ENCODE measurements at places on chromosomes 1 and 21.

DNA sequence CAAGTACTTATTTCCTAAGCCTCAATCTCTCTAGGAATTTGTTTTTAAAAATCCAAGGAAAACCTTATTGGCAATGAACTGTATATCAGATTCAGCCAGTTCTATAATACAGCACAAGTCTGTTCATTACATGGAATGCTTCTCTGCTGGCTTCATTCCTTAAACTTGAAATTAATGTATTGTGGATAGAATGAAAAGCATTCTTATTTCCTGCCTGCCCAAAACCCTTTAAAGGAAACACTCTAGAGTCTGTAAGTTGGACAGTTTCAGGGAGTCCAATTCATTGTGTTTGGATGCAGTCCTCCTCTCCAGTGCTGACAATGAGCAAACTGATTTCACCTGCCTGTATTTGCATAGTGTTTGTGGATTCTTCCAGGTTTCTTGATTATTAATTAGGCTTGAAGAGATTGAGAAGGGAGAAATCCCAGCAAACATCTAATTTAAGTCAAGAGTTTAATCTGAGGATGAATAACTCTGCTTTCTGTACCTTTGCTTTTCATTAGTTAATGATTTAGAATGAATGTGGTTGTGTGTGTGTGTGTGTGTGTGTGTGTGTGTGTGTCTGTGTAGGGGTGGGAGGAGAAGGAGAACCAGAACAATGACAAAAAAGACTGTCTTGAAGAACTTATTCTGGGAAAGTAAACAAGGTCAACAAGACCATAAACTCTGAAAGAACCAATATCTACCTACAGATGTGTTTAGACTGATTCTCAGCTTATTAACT, 61.2 kb downstream of the CACHD1 start:
- no peak for DNase-seq

- no peak for DNase-seq
Measured at GRCh38 chr1:10383630-10384029, 15.2 kb upstream of the PGD start.

DNA sequence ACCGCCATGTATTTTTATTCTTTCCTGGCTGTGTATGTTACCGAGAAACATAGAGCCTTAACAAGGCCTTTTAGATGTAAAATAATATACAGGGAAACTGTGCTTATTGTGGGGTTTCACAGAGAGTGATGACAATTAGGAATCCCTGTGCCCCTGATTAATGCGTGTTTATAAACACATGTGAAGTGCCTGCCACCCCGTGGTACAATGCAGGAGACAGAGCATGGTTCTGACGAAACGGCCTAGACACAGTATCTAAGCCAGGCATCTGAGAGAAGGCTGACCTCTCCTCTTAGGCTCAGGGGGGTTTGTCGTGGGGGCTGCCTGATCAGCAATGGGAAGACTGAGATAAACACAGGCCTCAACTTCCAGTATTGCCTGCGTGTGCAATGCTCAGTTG, 200.0 kb downstream of the AJAP1 start:
- DNase-seq = no peak

DNA sequence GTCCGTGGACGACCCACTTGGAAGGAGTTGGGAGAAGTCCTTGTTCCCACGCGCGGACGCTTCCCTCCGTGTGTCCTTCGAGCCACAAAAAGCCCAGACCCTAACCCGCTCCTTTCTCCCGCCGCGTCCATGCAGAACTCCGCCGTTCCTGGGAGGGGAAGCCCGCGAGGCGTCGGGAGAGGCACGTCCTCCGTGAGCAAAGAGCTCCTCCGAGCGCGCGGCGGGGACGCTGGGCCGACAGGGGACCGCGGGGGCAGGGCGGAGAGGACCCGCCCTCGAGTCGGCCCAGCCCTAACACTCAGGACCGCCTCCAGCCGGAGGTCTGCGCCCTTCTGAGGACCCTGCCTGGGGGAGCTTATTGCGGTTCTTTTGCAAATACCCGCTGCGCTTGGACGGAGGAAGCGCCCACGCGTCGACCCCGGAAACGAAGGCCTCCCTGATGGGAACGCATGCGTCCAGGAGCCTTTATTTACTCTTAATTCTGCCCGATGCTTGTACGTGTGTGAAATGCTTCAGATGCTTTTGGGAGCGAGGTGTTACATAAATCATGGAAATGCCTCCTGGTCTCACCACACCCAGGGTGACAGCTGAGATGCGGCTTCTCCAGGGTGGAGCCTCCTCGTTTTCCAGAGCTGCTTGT, 32.4 kb downstream of the PRMT2 start:
- no peak for DNase-seq

GRCh38 chr1:167720965-167721616, 691 bp upstream of the MPZL1 start:
- DNase-seq = no peak

DNA sequence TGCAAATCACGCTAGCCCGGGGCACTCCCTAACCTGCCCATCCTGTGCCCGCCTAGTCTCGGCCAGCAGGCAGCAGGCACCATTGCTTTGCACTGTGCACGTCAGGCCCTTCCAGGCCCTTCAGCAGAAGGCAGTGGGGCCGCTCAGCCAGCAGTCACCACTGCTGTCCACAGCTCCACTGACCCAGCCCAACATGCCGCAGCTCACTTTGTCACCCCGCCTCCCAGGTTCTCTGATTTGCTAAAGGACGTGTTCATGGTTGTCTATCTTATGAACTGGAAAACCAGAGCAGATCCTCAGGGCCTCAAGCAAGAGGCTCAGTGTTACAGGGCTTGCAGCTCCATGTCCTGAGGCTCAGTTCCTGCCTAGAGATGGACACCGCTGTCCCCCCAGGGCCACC, 14.2 kb upstream of the SPOCD1 start:
- no peak for DNase-seq

- no peak for DNase-seq
Measured at GRCh38 chr1:230215529-230215928, 148.5 kb downstream of the GALNT2 start.

DNA sequence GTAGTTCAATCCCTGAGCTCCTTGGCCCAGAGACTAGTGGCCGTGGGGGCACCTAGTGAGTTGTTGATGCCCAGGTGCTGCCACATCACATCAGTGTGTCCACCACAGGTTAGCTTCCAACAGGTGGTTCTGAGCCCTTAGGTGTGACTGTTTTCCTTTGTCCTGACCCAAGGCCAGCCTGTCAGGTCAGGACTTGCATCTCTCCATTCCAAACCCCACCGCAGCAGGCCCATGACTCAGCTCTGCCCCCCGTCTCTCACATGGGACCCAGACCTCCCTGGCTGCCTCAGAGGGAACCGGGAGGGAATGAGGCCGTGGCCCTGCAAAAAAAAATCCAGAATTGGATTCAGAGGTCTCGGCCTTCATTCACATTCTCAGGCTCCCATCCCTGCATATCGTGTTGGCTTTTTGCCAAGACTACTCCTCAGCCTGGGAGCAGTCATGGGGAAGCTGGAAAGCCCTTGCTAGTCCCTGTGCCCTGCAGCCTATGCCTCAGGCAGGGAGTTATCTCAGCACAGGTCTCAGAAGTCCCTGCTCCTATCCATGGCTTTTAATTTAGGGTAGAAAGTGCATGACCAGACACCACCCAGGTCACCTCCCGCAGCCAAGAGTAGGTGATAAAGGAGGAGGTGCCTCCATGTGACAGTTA, 7.2 kb downstream of the INAVA start:
- DNase-seq = no peak

DNA sequence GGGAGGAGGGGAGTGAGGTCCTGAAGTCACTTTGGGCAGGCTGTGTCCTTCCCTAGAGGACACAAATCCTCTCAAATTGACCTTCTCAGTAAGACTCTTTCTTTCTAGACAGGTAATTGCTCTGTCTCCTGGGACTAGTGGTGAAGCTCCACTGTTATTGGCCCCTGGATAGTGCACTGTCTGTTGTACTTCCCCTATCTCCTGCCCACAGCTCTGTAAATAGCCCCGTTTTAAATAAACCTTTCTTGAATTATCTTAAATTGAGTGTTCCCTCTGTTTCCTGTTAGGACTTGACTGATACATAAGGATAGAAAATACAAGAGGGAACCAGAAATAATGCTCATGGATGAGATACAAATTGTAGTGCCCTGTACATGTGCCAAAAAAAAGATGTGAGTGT, 229.5 kb upstream of the USP24 start:
- DNase-seq = no peak

GRCh38 chr1:25074351-25075227, 144.5 kb upstream of the RUNX3 start:
- no peak for DNase-seq

DNA sequence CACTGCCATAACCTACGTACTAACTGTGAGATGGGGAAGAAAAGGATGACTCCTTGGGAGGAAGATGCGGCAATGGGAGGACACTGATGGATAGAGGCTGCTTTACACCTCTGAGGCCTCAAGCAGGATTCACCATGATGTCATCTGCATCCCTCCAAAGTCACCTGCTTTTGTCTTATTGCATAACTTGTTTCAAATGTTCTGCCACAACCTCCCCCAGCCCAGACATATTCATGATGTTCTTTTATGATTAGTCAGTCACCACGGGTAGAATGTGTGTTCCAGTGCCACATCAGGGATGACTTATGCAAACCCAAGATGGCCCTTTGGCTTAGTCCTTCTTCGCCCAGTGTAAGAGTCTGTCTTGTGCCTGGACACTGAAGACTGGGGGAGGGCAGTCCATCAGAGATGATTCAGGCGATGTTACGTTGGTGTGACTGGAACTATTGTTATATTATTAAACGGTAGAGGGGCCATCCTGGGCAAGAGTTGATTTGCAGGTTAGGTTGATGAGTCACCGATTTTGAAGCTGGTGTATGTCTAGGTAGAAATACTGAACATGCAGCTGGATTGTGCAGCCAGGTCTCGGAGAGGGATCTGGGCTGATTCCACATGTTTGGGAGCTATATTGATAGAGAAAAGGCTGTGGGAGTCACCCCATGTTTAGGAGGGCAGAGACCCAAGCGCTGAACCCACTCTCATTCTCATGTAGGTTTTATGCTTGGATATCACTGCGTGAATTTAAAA, 32.6 kb downstream of the RYR2 start:
- DNase-seq = no peak

GRCh38 chr1:109091078-109091838, 694 bp downstream of the TMEM167B start:
- no peak for DNase-seq

- DNase-seq = no peak
Measured at GRCh38 chr1:34296059-34296458, 119.4 kb downstream of the C1orf94 start.

GRCh38 chr21:21200103-21200938, 202.1 kb downstream of the NCAM2 start:
- peak; percentile 27 for DNase-seq

- no peak for DNase-seq
Measured at GRCh38 chr1:170776777-170777176, 112.8 kb downstream of the PRRX1 start.

GRCh38 chr1:74729741-74730478, 2.9 kb downstream of the CRYZ start:
- no peak for DNase-seq

DNA sequence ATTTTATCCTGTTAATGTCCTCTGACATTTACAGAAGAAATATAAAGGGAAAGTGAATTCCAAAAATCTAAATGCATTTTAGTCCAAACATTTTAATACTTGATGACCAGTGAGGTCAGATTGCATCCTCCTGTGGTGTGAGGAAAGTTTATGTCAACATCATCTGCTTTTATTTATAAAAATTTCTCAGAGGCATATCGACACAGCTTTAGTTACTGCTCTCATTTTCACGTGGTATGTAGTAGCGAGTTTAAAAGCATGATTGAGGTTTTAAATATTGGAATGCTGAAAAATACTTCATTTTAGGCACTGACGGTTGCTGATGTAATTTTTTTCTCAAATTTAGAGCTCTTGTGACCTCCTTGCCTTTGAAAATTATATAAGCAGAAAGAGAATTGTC, 234.8 kb downstream of the HMCN1 start:
- DNase-seq = no peak

DNA sequence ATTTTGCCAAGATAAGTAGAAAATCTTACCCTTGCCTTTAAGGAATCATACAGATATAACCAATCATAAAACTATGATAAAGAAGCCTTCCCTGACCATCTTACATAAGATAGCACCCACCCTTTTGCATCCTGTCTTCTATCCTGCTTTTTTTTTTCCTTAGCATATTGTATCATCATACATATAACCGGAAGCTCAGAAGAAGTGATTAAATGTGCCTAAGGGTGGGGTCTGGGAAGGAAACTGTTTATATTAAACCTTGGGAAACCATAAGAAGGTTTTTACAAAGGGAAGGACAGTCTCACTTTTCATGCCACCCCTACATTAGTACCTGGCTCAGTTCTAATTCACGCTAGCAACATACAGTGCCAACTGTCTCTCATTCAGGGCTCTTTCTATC, 66.8 kb downstream of the LUZP1 start:
- no peak for DNase-seq

DNA sequence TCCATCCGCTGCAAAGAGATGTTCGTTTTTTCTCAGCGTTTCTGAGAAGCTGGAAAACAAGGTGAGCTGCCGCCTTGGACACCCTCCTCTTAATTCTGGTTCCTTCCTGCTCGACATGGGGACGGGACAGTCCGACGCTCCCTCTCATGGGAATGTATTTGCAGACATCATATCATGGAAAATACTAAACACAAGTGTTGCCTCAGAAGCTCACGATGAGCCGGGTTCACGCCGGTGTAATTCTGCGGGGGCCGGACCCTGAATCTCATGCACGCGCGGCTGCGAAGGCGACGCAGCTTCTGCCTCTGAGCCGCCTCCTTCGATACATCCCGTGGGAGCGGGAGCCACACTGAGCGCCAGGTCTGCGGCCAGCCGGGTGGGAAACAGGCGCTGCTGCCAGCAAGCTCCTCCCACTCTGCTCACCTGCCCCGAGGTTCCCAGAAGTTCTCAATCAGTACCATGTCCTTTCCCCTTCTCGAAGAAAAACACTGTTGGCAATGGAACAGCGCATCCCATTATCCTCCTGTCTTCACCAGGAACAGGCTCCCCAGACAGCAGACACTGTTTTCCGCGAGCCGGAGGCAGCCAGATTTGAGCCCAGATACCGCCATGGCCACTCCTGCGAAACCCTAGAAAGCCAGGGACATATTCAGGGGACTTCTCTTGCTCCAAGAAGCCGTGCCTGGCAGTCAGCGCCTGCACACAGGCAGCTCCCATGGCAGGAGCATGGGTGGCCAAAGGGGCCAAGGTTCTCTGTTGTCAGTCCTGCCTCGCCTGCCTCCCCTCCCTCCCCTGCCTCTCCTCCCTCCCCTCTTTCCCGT, 98.0 kb downstream of the WDR4 start:
- no peak for DNase-seq

- no peak for DNase-seq
Measured at GRCh38 chr1:65921446-65921845, 128.8 kb downstream of the PDE4B start.

DNA sequence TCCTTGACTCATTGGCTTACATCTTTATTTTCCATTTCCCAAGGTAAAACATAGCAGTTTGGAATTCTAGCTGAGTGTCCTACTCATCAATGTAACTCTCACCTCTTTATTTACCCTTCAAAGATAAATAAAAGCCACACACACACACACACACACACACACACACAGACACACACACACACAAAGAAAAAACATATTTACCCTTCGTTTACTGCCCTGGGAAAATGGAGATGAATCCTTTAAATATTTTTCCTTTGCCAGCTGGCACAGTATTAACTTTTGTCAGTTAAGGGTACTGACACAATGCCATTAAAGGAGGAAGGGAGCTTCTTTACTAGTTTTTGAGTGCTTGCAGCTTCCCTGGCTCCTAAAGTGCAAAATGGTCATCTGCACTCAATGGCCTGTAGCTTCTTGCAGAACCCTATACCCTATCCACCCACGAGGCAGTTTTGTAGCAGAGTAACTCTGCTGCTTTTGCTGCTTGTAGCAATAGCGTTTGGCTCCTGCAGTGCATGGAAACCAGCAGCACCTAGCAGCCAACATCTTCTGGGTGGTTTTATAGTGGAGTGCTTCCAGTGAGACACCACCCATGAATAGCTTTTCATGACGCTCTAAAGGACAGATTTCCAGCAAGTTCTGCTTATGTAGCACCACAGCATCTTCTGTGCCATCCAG, 103.7 kb downstream of the HS2ST1 start:
- DNase-seq = no peak

Measured in hematopoietic multipotent progenitor cell treated with erythropoietin and hydrocortisone succinate and interleukin-3 and kit ligand, for 15 days (in vitro differentiated cells).